MV-4-11 (cell line): ENCODE measurements at places on chromosomes 4 and X.

DNA sequence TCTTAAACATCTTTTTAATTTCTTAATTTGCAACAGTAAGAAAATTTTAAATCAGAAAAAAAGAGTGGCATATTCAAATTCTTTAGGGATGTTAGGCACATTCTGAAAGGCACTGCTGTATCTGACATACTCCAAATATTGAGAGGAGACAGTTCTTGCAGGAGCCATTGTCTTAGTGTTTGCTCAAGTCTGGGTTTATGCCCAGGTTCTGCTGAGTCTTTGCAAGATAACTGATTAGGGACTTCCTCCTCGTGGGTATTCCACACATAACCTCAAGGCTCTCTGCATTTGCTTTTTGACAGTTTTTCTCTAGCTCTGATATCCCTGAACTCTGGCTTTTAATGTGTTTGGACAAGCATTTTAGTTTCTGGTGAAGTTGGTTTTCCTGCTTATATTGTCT, 52.6 kb downstream of the RPS3A start:
- no peak for DNase-seq

DNA sequence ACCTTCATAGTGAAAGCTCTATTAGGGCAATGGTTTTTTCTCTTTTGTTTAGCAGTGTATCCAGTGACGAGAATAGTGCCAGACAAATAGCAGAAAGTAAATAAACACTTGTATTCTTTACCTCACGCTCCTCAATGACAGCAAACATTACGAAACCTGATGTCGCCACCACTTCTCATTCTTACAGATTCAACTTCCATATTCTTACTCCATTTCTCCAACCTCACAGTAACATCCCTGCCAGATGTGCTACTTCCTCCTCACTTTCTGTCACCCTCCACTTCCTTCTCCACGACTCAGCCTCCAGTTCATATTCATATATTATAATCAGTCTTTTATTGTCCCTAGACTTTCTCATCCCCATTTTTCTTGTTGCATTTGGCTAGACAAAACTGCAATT, 1956.2 kb upstream of the AGA start:
- DNase-seq: peak; percentile 96

GRCh38 chr4:88445252-88445651, 11.7 kb upstream of the HERC5 start:
- no peak for DNase-seq

DNA sequence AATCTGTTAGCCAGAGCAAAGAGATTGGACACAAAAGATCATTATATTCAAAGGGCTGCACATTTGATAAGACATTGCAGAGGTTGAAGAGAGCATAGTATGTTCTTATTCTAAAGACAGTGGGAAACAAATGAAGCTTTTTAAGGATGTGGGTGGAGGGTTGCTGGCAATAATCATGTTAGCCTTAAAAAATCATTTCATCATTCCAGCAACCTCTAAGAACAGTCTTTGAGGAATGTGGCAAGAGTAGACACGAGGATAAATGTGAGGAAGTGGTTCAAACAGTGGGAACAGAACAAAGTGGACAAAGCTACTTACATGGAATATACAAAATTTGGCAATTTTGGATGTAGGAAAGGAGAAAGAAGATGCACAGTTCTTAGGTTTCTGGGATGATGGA, 167.3 kb upstream of the SPRY1 start:
- DNase-seq: no peak

- DNase-seq: peak; percentile 26
Observed at GRCh38 chr4:174631901-174632758, 109.8 kb upstream of the HPGD start.

DNA sequence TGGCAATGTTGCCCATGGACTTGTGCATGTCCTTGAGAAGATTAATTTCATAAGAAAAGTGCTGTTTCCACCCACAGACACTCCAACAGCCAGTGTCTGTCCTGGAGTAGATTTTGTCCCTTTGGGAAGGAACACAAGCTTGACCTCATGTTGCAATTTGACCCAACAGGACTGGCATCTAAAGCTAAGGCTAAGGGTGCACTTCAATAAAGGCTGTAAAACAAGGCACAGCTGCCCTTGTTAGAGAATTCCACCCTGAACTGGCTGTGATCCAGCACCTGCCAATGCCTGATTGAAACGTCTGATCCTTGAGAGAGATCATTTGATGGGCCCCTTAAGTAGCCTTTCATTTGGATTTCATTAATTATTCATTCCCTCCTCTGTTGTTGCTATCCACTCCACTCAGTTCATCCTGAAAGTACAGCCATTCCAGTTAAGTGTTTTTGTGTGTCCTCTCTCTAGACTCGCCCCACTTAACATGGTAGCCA, 56.2 kb downstream of the CD99L2 start:
- no peak for DNase-seq

DNA sequence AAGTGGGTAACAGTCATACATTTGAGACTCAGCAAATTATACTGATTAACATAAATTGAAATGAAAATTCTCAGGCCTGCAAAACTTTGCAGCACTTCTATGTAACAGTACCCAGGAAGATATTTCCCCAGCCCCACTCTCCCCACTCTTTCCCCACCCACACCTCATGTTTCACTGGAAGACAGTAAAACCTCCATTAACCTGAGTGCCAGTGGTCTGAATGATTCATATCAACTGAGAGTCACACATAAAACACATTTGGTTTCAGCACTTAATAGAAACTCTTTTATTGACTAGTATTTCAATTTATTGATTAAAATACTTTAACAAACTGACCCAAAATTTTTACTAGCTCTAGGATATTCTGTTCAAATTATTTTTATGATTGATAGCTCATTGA, 6.9 kb downstream of the CXCL6 start:
- DNase-seq: no peak

DNA sequence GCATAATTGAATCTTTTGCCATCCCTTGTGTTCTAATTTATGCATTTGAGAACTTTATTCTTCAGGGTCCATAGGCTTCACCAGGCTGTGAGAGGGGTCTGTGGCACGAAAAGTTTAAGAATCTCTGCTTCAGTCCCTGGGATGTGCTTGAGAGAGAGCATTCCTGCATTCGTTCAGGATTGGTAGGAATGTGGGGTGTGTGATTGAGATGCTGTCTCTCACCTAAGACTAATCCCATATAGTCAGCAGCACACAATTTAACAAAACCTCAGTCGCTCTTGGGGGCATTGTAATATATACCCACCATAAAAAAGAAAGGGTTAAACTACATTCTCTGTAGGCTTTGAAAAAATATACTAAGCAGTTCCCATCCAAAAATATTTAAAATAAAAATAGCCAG, 41.7 kb downstream of the PTTG2 start:
- no peak for DNase-seq

- no peak for DNase-seq
Observed at GRCh38 chrX:9227276-9227675, 193.3 kb upstream of the FAM9B start.

- DNase-seq: no peak
Observed at GRCh38 chrX:16658284-16658683, 8.3 kb downstream of the S100G start.

DNA sequence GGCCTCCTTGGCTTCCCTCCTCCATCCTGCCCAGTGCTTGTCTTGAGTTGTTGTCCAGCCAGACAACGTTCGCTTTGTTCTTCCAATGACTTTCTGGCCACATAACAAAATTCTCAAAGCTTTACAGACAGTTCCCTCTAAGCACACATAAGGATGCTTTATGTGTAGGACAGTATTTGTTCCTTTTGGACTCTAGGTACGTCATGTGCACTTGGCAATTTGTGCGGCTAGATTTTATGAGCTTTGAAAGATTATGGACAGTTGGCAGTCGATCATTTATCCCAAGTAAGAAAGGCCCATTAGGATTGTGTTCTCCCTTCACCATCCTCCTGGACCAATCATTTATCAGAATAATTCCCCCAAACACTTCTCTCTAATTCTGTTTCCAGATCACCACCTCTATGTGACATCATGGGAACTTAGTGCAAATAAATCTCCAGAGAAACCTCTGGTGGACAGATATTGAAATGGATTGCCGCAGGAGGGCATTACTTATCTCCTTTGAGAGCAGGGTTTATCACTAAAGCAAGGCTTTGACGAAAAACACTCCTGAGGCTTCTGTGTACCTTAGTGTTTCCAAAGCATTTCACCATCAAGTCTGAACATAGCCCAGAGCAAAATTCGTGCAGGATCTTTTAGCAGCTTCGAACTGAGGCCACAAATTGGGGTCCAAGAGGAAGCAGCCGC, 77.4 kb upstream of the BMPR1B start:
- no peak for DNase-seq

DNA sequence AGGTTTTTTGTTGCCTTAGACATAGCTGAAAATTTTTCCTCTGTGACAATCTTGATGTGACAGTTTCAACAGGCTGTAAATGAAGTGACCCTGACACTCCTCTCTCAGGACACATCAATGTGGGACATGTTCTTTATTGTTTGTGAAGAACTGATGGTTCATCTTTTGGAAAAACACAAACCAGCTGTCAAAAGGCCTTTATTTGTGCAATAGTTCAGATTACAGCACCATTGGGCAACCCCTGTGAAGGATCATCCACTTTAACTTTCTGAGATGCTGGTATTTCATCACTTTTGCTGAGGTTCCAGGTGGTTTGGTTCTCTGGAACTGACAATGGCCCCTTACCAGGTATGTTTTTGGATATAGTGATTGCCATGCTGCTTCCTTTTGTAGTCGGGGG, 40.3 kb downstream of the OSTC start:
- no peak for DNase-seq

- no peak for DNase-seq
Observed at GRCh38 chr4:161101881-161102280, 1061.9 kb downstream of the FSTL5 start.

DNA sequence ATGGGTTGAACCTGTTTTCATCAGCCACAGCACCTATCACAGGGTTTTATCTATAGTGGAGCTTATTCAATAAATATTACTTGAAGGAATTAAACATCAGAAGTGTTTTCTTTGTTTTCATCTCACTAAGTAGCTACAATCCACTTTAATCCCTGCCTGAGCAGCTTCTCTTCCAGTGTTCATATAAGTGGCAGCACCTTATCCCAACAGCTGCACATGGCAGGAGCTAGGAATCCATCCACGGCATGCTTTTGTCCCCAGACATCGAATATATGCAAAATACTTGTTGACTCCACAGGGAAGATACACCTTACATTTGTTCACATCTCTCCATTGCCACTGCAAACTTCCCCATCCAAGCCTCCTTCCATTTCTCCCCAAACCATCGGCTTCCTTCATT, 549.8 kb upstream of the FAM241A start:
- DNase-seq: no peak

- DNase-seq: no peak
Observed at GRCh38 chrX:13690836-13691235, 1.9 kb downstream of the RAB9A start.

GRCh38 chrX:9845578-9845952, 59.3 kb downstream of the SHROOM2 start:
- DNase-seq: no peak

DNA sequence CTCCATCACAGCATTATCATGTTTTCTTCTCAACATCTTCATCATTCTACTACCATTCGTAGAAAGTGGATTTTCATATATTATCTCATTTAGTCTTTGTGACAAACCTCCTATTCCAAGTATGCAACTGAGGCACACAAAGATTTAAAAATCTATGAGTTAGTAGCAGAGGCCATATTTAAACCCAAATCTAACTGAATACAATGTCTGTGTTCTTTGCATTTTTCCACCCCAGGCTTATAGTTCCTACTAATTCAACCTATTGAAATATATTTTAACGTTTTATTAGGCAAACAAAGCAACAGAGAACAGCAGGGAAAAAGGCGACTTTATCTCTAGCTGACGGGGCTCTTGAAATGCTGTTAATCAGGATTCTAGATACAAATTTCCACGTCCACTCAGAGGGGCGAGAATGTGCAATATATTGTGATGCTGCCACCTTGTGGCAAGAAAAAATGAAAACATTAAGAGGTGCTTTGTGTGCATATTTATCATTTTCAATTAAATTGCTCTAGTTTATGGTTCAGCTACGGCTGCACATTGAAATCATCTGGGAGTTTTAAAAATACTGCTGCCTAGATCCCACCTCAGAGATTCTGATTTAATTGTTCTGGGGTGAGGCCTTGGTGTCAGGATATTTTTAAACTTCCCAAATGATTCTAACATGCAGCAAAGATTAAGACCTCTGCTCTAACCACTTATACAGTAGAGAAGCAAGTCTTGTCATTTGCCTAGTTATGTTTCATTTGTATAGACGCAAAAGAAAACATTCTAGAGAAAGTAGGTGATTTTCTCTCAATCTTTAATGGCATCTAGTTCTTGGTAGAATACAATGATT, 315.9 kb downstream of the MAPK10 start:
- DNase-seq: no peak

GRCh38 chrX:44062840-44063239, 89.7 kb upstream of the NDP start:
- peak; percentile 32 for DNase-seq

- DNase-seq: no peak
Observed at GRCh38 chr4:184951668-184952160, 66.6 kb upstream of the HELT start.

DNA sequence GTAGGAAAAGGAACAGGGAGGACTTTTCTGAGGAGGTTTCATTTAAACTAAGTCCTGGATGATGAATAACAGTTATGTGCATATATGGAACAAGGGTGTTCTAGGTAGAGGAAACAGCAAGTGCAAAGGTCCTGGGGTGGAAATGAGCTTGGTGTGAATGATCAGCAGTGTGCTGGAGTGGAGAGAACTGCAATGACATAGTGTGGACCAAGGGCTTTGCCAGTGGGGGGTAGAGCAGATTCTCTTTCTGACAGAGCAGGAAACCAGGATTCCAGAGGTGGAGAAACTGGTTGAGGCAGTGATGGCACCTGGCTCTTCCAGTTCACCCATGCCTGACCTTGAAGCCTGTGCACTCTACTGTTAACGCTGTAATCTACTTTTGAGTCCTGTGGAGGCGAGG, 1.7 kb downstream of the PPP1R3F start:
- DNase-seq: no peak

- DNase-seq: peak; percentile 66
Observed at GRCh38 chrX:9708923-9709553, 56.6 kb downstream of the GPR143 start.
